Esophagus squamous epithelium (tissue), 5 donors: ENCODE measurements at places on chromosomes 7 and 10.

- peak; percentile 53 for DNase-seq
Observed at GRCh38 chr10:124092250-124092859, 1.0 kb downstream of the CHST15 start.

- no peak for DNase-seq
Observed at GRCh38 chr7:69301253-69301652, 297.0 kb upstream of the AUTS2 start.

GRCh38 chr7:151520419-151521261 lies 945 bp upstream of the RHEB start:
- no peak for DNase-seq

- DNase-seq = no peak
Observed at GRCh38 chr10:878333-878759, 53.2 kb downstream of the LARP4B start.

DNA sequence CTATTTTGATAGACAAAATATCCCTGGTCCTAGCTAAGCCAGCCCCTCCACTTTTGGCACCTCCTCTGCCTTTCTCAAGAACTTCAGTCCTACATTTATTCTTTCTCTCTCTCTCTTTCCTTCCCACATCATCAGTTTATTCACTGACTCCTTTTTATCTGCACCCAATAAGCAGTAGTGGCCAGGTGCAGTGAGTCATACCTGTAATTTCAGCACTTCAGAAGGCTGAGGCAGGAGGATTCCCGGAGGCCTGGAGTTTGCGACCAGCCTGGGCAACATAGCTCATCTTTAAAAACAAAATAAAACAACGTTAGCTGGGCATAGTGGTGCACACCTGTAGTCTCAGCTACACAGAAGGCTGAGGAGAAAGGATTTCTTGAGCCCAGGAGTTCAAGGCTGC lies 19.4 kb upstream of the NRP1 start:
- DNase-seq = no peak

GRCh38 chr10:96414303-96414702 lies 55.5 kb upstream of the OPALIN start:
- no peak for DNase-seq

DNA sequence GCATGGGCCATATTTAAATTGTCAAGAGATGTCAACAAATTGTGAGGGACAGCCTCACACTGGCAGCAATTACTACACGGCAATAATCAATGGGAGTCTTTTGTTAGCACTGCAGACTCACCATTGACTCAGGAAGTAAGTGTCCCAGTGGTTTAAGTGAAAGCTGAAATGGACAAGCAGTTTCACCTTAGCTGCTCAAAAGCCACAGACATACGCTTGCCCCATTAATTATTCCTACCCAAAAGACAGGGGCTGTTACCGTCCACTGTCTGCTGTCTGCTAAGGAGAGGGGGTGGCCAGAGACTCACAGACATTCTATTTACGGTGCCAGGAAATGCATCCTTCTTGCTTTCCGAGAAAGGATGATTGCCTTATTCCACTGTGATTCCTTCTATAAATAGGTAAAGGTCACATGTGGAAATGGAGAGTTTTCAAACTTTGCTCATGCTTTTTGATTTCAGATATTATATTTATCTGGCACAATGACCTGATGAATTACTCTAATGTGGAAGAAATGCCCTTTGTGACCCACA lies 309.7 kb upstream of the NFE2L3 start:
- no peak for DNase-seq

- DNase-seq = no peak
Observed at GRCh38 chr10:131077724-131078123, 233.8 kb downstream of the TCERG1L start.

DNA sequence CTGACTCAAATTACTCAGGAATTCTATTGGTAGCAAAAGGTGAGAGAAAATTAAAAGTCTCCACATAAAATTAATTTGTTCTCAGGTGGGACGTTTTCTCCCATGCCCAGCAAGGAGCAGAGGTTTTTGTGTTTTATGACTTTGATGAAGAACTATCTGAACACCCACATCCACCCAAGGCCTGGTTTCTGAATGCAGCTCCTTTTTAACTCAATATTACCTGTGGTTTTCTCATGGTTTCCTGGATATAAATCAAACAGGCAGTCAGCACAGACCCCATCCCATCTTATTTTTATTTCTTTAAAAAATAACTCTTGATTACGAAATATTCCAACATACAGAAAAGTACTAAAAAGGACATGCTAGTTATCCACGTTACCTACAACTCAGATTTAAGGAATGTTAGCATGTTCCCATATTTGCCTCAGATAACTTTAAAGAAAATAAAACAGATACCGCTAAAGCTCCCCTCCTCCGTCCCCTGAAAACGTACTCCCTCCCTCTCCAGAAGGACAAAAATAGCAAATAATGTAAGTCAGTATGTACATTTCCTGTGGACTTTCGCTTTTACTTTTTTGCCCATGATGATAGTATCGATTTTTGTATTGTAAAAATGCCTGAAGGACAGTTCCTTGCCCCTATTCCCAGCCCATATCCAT lies 43.4 kb downstream of the GLI3 start:
- no peak for DNase-seq

GRCh38 chr10:133245439-133246235 lies 8.0 kb downstream of the VENTX start:
- no peak for DNase-seq

GRCh38 chr10:84221916-84222315 lies 3.4 kb downstream of the LRIT2 start:
- no peak for DNase-seq

DNA sequence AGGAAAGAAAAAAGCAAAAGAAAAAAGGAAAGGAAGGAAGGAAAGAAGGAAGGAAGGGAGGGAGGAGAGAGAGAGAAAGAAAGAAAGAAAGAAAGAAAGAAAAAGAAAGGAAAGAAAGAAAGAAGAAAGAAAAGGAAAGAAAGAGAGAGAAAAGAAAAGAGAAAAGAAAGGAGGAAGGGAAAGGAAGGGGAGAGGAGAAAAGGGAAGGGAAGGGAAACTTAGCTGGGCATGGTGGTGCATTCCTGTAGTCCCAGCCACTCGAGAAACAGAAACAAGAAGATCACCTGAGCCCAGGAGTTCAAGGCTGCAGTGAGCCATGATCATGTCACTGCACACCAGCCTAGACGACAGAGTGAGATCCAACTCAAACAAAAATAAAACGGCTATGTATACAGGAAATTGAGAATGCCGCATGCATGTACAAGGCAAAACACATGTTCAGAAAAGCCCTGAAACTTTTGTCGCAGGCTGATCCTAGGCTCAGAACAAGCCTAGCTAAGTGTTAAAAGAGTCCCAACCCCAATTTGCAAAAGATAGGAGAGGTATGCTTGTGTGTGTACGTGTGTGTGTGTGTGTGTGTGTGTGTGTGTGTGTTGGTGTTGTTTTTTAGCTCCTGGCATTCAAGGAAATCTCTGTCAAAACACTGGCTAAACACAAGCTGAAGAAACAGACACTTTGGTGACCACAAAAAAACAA lies 6.6 kb upstream of the NPC1L1 start:
- no peak for DNase-seq

- no peak for DNase-seq
Observed at GRCh38 chr7:157502701-157503111, 165.9 kb downstream of the DNAJB6 start.

- DNase-seq = no peak
Observed at GRCh38 chr10:89235073-89235798, 16.3 kb downstream of the LIPA start.

GRCh38 chr7:5193880-5194279 lies 3.8 kb downstream of the WIPI2 start:
- no peak for DNase-seq

GRCh38 chr10:117539361-117539773 lies 3.2 kb upstream of the EMX2 start:
- DNase-seq = no peak

- DNase-seq = no peak
Observed at GRCh38 chr7:98137826-98138151, 31.1 kb downstream of the LMTK2 start.

DNA sequence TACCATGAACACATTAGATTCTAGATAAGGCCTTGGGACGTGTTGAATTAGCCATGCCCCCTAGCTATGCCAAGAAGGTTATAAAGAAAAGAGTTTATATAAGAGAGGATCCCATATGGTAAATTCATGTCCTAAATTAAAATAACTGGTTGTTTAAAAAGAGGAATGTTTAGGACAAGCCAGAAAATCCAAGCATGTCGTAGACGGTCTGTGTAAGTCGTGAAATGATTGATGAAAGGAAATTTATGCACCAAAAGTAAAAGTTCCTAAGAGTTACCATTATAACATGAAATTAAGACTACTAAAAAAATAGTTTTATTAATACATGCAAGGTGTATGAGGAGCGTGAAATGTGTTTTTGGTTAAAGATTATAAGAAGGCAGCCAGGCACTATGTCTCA lies 624.9 kb downstream of the ARL4A start:
- no peak for DNase-seq

GRCh38 chr7:85474234-85474633 lies 287.4 kb upstream of the SEMA3D start:
- no peak for DNase-seq

DNA sequence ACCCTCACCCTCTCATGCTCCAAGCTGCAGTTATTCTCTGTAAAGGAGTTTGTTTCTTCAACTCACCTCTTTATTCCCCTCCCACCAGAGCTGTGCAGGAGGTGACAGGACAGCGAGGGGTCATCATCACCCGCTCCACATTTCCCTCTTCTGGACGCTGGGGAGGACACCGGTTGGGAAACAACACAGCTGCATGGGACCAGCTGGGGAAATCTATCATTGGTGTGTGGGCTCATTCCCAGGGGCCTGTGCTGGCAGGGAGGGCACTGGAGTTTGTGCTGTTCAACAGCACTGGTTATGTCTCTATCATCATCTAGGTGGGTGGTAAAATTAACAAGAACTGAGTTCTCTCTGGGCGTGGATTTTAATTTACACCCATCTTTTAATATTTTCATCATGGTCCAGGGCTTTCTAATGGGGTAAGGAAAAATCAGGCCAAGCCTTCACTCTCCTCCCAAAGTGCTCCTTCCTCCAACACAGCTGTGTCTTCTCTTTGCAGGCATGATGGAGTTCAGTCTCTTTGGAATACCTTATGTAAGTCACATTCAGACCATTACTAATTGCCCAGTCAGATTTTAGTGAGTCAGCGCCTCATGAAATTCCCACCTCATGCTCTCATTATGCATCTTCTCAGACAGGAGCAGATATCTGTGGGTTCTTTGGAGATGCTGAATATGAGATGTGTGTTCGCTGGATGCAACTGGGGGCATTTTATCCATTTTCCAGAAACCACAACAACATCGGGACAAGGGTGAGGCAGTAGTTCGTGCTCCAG lies 61.6 kb downstream of the PRSS58 start:
- DNase-seq = no peak

DNA sequence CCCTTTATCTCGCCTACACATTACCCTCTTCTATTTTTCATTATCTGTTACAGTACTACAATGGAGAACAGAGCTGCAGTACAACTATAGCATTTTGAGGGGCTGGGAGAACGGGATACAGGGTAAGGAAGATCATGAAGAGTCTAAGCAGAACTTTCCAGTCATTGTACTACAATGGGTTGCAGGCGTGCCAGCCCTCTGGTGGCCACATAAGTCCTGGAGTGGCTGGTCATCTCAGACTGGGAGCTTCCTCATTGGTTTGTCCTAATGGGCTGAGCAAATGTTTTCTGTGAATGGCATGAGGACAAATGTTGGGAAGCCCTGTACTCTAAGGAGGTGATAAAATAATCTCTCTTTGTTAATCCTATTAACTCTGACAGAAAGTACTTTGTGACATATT lies 33.0 kb downstream of the TMEM106B start:
- DNase-seq = no peak

GRCh38 chr10:108436096-108436495 lies 1271.6 kb upstream of the SORCS1 start:
- no peak for DNase-seq

DNA sequence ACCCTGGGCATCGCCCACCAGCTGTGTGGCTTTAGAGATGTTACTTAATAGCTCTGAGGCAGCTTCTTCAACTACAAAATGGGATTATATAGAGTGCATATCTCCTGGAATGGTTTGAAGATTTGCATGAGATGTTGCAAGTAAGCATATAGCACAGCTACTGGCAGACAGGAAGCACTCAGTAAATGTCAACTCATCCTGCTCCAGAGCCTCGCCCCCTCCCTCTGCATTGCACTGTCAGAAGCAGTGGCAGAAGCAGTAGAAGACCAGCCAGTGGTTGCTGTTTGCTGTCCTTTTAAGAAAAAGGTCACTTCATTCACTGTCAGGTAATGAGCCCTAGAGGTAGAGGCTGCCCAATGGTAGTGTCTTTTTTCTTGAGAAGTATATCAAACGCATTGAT lies 180.0 kb upstream of the GHITM start:
- DNase-seq = no peak

DNA sequence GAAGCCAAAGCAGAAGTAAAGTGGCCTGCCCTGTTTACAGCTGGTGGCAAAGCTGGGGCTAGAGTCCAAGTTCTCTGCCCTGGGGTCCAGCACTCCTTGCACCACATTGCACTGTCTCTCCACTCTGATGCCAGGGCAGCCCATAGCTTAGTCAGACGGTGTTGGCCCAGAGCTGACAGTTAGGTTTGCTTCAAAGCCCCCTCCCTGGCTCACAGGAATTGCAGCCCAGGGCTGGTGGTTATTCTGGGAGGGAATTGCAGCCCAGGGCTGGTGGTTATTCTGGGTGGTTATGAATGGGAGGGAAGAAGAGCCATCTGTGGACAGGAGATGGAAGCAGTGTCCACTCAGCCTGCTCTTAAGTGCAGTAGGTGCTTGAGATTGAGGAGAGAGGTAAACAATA lies 88.9 kb downstream of the SCRN1 start:
- DNase-seq = no peak
